ENCODE measurements at places on chromosomes 5 and 9.

- DNase-seq: no peak
These were observed 110.0 kb upstream of the DHFR start for GRCh38 chr5:80764786-80765185.

GRCh38 chr5:58106754-58107410 lies 353.0 kb downstream of the PLK2 start:
- no peak for DNase-seq

- DNase-seq: no peak
These were observed 208.3 kb downstream of the SPATA31D1 start for GRCh38 chr9:82196622-82197441.

DNA sequence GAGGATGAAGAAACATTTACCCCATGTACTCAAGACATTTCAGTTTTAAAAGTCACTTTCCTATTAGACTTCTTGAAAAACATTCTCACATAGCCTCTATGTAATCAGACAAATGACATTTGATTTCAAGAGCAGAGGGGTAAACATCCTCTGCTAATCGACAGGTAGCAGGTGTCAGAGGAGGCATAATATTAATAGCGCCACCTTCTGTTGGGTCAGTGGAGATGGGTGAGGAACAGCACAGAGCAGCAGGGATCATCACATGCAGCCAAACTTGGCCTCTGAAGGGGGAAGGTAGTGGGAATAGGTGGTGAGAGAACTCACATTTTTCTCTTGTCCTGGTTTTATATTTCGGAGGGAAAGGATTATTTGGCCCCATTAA lies 3.3 kb upstream of the LSM11 start:
- no peak for DNase-seq

DNA sequence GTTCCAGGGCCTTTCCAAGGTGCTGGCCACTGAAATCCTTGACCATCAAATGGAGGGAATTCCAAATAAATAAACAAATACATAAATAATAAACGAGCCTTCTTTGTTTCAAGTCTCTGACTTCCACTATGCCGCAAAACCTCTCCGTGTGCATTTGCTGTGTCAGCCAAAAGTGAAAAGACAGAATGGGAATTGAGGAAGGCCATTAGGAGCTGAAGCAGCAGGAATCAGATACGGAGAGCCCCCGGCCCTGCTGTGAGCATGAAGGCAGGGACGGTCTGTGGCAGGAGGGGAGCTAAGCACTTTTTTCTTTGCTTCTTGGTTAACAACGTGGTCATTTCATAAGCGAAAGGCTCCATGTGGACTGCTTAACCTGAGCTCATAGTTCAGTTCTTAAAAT lies 26.1 kb downstream of the PLPPR1 start:
- no peak for DNase-seq

DNA sequence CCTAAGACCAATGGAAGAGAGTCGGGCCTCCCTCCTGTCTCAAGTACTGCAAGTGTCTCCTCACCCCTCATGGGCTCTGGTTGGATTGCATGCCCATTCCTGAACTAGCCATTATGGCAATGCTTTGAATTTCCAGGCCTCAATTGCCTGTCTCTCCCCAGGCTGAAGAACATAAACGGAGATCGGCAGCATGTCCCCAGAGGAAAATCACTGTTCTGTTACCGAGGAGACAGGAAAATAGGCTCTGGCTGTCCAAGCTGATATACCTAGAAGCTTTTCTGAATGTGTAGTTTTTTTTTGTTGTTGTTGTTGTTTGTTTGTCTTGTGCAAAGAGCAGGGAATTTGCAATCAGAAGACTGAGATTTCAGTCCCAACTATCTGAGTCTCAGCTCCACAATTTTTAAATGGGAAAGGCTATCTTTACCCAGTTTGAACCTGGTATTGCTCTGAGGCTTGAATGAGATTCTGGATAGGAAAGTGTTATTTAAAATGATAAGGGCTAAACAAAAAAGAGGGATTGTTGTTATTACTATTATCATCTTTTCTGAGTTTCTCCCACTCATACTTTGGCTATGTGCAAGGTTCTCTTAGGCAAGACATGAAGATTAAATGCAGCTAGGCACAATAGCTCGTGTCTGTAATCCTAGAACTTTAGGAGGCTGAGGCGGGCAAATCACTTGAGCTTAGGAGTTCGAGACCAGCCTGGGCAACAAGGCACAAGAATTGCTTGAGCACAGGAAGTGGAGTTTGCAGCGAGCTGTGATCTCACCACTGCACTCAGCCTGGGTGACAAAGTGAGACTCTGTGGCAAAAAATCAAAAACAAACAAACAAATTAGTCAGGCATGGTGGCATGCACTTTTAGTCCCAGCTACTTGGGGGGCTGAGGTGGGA lies 77.2 kb upstream of the KLF9 start:
- DNase-seq: no peak
